Mucosa of gallbladder (tissue), 1 donor: ENCODE measurements at places on chromosomes 5 and 9. TPM values are rescaled to one million over a fixed set of nuclear protein-coding genes. Genes with fewer than 3 reads are reported as not detected.

Gene SLC23A1
- total RNA-seq, result 17.0 TPM

Gene SLC35D2
- 70.0 TPM for total RNA-seq

Gene SLC34A1
- 0.06 TPM for total RNA-seq

Gene LRRC70
- total RNA-seq, result 1.0 TPM

Gene CEP78
- 13.7 TPM for total RNA-seq

Gene C5orf52
- total RNA-seq, result not detected

Gene PTGS1
- total RNA-seq, result 24.1 TPM

Gene RETREG1
- 63.7 TPM for total RNA-seq
